ENCODE measurements at places on chromosomes 6 and 20.

- DNase-seq, result peak; percentile 55
These were observed 33.6 kb downstream of the APCDD1L start for GRCh38 chr20:58481481-58482021.

GRCh38 chr6:21426841-21427490, 166.6 kb upstream of the SOX4 start:
- no peak for DNase-seq

GRCh38 chr6:154241581-154241980, 115.0 kb downstream of the IPCEF1 start:
- DNase-seq, result no peak

DNA sequence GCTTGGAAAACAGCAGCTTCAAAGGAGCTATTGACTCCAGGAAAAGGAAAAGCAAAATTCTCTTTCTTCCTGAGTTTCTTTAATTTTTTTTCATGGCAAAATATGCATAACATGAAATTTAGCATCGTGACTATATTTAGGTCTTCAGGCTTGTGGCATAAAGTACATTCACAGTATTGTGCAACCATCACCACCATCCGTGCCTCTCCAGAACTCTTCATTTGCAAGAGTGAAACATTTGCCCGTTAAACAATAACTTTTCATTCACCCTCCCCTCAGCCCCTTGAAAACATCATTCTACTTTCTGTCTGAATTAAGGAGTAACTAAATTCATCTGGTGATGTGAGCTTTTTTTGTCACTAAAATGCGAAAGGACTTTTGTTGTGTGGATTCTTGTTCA, 251.7 kb downstream of the PHACTR1 start:
- no peak for DNase-seq

GRCh38 chr20:17202673-17203072, 24.2 kb upstream of the PCSK2 start:
- no peak for DNase-seq

DNA sequence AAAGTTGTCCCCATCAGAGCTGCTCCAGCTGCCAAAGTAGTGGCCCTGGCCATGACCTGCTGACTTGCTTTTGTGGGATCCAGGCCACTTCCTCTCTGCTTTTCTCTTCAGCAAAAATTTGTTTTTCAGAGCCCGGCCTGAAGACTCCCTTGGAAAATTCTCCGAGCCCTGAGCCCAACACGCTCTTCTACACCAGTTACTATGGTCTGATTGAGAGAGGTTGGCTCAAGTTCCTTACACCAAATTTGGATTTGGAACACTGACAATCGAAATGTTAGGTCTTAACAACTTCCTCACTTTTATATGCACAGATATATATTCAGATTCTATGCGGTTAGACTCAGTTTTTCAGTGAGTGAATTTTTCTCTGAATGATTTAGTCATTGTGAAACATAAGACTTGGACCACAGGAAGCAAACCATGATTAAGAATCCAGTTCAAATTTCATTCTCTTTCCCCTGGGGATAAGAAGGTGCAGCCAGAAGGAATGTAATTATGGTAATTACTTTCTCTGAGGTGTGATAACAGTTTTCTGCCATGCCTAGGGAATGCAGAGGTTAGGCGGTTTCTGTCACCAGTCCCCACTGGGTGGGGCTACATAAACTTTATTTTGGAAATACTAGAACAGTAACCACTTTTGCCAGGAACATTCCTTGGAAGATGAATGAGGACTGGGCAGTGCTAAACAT, 365.2 kb downstream of the SYNE1 start:
- DNase-seq, result no peak

- no peak for DNase-seq
These were observed 107.9 kb upstream of the NXT1 start for GRCh38 chr20:23242556-23243180.

GRCh38 chr6:11460001-11460668, 77.4 kb upstream of the TMEM170B start:
- no peak for DNase-seq

GRCh38 chr6:156391061-156391672, 386.0 kb upstream of the ARID1B start:
- DNase-seq, result no peak

- no peak for DNase-seq
These were observed 13.0 kb downstream of the TBC1D32 start for GRCh38 chr6:121321282-121321681.

DNA sequence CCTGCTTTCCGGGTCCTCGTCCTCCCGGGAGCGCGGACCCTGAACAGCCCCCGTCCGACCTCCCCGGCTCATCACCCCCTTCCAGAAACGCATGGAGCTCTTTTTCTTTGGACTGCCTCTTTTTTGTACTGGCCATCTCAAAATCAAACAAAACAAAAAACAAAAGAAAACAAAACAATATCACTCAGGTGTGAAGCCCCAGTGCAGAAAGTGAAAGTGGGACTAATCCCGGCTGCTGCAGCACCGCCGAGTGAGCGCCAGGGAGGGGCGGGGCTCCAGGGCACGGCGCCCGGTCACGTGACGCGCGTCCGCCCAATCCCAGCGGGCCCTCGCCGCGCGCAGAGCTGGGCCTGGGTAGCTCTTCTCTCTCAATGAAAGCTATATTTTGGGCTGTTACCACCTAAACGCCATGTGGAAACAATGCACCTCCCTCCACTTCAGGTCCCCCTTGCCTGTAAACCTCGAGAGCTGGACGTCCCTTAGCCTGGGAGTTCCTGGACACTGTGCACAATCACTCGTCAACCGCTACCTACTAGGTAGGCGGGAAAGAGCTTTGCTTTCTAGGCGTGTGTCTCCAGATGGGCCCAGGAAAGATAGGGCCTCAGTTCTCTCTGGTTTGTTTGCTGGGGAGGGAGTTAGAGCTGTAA, 93.7 kb upstream of the PRDM1 start:
- peak; percentile 82 for DNase-seq

DNA sequence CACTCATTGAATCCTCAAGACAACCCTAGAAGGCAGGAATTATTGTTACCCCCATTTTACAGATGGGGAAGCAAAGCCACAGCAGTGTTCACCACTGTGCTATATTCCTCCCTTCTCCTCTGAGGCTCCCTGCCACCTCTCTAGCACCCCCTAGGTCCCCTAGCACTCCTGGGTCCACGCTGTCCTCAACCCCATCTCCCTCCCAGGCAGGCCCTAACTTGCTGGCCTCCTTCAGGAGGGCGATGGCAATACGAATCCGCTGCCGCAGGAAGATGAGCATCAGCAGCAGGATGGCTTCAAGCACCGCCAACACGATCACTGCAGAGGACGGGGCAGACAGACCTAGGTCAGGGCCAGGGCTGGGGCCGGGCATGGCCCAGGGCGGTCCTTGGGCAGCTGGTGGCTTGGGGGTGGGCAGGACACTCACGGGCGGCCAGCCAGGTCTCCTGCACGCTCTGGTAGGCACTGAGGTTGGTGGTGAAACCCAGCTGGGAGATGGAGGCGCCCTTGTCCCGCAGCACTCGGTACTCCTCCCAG, 7.8 kb upstream of the NEU1 start:
- DNase-seq, result no peak

DNA sequence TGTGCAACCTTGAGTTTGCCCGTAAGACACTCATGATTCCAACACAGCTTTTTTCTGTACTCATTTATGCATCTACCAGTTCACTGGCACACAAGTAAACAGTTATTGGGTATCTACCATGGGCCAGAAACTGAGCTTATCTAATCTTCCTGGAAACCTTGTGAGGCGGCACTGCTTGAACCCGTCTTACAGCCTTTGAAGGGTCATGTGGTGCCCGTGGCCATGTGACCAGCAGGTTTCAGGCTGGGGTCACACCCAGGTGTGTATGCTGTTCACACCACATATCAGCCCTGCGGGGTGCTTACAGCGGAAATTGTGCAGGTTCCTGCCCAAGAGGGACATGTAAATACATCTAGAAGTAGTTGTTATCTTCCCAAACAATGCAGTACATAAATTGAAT, 6.1 kb downstream of the THBD start:
- DNase-seq, result no peak

GRCh38 chr6:14070457-14070856, 47.1 kb upstream of the CD83 start:
- no peak for DNase-seq

GRCh38 chr6:15213838-15214400, 31.9 kb upstream of the JARID2 start:
- no peak for DNase-seq

GRCh38 chr20:55964790-55965189, 40.5 kb downstream of the CBLN4 start:
- DNase-seq, result no peak

DNA sequence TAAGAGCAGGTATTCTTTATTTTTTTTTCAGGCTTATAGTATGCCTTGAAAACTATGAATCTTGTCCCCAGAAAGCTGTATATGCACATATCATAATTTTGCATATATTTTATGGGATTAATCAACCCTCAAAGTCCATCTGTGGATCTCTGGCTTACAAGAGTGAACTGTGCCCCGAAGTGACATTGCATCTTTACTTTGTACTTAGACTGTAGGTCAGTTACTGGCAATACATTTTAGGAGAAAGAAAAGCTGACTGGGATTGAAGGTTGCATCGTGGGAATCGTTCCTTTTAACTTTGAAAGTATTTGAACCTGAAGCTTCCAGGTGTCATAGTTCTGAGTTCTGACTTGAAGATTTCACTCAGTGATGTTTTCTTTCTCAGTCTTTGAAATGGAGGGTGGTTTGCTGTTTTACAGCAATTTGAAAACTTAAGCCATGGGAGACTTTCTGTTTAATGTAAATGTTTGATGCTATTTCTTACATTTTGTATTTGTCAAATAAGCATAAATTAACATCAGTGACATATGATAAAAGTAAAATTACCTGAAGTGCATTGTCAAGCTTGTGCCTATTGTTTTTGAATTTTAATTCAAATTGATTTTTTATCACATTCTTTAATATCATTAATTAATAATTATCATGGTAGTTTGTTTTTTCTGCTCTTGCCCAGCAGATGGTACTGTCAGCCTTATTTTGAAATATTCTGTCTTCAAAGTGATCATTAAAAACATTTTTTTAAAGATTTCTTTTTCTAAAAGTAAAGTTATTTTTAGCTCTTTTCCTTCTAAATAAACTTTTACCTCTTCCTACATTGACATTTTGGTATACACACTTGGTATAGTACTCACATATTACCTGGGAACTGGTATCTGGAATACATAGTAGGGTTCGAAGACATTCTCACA, 29.0 kb downstream of the L3MBTL3 start:
- no peak for DNase-seq

DNA sequence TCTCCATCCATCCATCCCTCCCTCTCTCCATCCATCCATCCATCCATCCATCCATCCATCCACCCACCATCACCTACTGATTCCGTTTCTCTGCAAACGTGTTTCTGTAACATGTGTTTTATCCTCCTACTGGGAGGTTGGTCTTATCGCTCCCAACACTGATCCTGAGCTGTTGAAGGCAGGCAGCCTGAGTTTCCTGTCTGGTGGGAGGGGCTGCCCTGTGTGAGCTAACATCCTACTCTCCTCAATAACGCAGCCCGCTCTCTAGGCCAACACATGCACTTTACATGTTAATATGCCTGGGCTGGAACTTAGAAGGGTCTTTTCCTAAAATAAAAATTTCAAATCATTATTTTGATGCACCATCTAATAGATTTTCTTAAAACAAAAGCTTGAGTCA, 126.5 kb downstream of the WDR27 start:
- no peak for DNase-seq

DNA sequence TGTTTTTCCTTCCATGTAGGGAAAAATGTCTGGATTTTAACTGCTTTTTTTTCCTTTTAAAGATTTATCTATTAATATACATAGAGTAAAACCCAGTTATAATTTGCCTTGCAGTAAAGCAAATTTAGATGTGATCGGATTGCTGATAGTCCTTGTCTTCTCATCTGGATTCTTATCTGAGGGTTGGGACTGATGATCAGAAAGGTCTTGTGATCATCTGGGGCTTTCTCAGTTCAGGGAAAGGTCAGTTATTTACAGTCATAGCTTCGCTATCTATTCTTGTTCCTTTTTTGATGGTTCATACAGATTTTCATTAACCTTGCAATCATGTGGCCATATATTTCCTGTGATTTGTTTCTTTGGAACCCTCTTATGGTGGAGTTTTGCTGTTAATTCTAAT, 63.8 kb upstream of the CLDN20 start:
- no peak for DNase-seq

DNA sequence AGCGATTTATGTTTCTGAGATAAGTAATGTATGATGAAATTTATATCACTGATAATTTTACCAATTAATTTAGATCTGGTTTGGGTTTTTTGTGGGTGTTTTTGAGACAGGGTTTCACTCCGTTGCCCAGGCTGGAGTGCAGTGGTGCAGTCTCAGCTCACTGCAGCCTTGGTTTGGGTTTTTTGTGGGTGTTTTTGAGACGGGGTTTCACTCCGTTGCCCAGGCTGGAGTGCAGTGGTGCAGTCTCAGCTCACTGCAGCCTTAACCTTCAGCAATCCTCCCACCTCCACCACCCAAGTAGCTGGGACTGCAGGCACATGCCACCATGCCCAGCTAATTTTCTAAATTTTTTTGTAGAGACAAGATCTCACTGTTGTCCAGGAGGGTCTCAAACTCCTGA, 13.0 kb downstream of the MRS2 start:
- DNase-seq, result no peak

DNA sequence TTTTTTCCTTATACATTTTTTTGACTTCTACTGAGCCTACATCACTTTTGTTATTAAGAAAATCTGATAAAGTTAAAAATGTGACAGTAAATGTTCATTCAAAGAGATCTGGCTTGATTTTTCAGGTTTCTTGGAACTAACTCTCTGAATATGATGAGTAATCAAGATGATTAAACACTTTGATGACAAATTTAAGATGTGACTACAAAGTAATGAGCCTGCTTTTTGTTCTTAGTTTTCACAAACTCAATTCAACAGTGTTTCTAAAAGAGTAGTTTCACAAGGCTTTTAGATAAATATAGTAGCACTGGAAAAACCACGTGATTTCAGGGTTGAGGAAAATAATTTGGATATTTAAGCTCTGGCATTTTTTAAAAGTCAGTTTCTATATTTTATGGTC, 37.9 kb upstream of the HDDC2 start:
- no peak for DNase-seq

DNA sequence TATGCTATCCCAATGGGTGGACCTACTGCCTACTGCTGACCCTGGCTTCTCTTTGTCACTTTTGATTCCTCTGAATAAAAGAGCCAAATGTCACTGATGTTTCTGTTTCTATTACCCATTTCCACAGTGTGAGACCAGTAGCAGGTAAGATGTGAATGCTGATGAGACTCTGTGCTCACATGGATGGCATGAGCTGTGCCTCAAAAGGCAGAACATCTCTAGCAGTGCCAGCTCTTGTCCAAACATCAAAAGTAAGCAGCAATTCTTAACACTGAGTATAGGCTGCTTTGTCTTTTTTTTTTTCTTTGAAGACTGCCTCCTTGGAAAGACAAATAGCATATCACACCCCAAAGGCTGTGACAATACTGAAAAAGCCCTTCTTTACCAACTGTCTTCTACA, 459.2 kb upstream of the RUNX2 start:
- no peak for DNase-seq

Measured in stimulated activated CD8-positive, alpha-beta memory T cell treated with anti-CD3 and anti-CD28 coated beads, Interleukin-2, amount 100 ng/mL, for 48 hours (primary cell).